ENCODE measurements at places on chromosomes 7 and 10.

GRCh38 chr7:7737674-7738073 is 19.3 kb upstream of the RPA3 start:
- no peak for DNase-seq

GRCh38 chr7:78662939-78663338 is 790.5 kb downstream of the MAGI2 start:
- no peak for DNase-seq

GRCh38 chr7:44145479-44145968 is 4.4 kb upstream of the MYL7 start:
- no peak for DNase-seq

- peak; percentile 80 for DNase-seq
Observed at GRCh38 chr10:98316661-98317060, 48.7 kb upstream of the LOXL4 start.

GRCh38 chr7:6375348-6376101 is 72.2 kb downstream of the DAGLB start:
- DNase-seq: no peak

GRCh38 chr7:11341285-11341944 is 367.7 kb downstream of the PHF14 start:
- DNase-seq: peak; percentile 16

DNA sequence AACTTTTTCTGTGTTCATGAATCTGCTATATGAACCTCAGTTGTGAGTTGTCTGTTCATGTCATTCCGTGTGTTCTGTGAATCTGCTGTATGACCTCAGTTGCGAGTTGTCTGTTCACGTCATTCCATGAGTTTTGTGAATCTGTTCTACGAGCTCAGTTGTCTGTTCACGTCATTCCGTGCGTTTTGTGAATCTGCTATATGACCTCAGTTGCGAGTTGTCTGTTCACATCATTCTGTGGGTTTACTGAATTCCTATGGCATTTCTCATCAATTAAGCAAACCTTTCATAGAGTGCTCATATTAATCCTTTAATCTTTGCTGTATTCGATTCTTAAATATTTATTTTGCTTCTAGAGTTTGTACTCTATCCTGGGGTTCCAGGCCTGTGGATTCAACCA is 150.6 kb downstream of the DIP2C start:
- no peak for DNase-seq

- DNase-seq: no peak
Observed at GRCh38 chr7:122689346-122690109, 9.4 kb downstream of the RNF133 start.

DNA sequence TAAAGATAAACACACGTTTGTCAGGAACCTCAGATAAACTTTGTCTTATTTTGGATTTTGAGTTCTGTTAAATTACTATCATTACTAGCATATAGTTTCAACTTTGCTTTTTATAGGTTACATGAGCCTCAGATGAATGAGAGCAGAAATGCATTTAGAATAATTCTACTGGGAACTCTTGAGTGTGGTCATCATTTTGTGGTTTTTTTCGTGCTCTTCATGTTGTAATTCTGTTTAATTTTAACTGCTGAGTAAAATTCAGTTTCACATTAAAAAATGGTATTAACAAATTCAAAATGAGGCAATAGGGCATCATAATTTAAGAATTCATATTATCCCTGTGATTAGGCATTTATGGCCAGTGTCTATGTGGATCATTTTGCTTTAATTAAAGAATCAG is 72.9 kb downstream of the GNAI1 start:
- DNase-seq: peak; percentile 44

DNA sequence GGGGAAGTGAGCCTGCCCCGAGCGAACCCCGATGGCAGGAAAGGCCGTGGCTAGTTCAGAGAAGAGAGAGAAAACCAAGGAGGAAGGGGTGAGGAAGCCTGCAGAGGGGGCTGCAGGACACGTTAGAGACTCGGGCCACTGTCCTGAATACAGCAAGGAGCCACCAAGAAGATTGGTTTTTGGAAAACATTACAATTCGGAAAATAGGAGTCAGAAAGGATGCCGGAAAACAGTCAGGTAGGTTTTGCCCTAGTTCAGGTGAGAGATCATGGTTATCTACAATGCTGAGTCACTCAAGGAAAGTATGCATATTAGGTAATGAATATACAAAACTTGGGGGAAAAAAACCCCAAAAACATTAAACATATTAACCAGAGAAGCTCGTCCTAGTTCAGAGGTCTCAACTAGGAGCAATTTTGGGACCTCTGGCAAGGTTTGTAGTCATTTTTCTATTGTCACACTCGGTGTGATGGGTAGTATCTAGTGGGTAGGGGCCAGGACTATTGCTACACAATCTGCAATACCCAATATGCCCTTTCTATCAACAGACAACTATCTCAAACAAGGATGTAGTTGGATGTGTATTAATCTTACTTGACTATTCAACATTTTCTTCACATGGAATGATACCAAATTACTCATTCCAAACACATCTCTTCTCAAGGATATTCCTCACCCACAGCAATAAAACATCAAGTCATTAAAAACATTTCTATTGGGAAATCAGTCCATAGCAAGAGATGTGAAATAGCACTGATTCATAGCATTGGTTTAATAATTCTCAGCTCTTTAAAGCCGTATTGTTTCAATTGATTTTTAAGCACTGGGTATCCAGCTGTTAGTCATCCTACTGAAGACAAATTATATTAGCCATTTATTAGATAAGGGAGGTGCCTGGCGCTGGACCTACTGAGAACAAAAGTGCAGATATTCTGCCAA is 74.4 kb upstream of the RSU1 start:
- DNase-seq: peak; percentile 69

- DNase-seq: no peak
Observed at GRCh38 chr7:16889305-16889704, 7.5 kb upstream of the AGR3 start.

GRCh38 chr10:62136931-62137330 is 131.7 kb downstream of the RTKN2 start:
- no peak for DNase-seq

GRCh38 chr7:45146531-45147379 is 10.8 kb upstream of the RAMP3 start:
- no peak for DNase-seq

DNA sequence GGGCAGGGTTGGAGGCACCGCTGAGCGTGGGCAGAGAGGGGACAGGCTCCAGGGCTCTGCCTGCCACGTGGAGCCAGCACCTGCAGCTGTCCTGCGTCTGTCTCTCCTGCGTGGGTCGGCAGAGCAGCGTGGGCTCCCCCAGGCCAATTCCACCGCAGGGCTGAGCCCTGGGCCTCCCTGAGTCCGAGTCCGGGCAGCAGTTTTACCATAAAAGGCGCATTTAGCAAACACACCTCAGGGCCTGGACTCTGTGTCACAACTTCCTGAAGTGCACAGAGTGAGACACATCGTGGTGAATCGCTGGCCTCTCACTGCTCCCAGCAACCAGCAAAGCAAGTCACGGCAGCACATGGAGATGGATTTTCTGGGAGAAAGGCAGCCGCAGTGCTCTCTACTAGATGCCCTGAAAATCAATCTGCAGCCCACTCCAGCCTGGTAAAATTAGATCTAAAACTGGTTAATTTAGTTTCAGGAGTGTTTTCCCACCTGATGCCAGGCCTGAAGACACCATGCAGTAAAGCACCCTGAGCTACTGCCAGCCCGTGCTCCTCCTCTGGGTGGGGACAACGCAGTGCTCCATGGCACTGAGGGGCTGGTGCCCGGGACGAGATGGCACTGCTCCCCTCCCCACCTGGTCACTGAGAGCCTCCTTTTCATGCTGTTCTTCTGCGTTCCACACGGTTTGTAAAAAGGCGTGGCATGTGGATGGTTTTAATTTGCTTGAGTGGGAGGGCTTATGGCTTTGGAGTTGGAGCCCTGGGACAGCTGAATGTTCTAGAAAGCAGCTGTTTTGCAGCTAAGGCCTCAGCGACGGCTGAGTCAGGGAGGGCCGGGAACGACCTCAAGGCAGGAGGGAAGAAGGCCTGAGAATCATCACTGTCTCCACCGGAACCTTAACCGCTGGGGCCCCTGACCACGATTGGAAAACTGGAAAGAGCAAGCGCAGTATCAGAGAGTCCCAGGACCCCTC is 336.9 kb downstream of the ADARB2 start:
- no peak for DNase-seq

- DNase-seq: no peak
Observed at GRCh38 chr10:54745436-54745835, 55.6 kb downstream of the PCDH15 start.

GRCh38 chr10:109875151-109875568 is 48.2 kb downstream of the XPNPEP1 start:
- no peak for DNase-seq

DNA sequence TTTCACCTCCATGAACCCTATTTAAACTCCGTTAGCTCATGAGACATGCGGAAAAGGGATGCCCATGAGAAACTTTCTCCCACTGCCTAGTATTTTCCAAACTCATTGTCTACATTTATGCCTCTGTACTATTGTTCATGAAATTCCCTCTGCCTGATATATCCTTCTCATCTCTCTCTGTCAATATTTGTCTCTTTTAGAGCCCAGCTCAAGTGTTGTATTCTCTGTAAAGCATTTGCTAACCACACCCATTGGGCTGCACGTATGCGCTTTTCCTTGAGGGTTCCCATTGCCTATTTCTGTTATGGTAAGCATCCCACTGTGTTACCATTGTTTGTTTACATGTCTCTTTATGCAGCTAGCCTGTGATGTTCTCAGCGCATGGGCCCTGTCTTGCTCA is 211.4 kb downstream of the MDFIC start:
- no peak for DNase-seq

DNA sequence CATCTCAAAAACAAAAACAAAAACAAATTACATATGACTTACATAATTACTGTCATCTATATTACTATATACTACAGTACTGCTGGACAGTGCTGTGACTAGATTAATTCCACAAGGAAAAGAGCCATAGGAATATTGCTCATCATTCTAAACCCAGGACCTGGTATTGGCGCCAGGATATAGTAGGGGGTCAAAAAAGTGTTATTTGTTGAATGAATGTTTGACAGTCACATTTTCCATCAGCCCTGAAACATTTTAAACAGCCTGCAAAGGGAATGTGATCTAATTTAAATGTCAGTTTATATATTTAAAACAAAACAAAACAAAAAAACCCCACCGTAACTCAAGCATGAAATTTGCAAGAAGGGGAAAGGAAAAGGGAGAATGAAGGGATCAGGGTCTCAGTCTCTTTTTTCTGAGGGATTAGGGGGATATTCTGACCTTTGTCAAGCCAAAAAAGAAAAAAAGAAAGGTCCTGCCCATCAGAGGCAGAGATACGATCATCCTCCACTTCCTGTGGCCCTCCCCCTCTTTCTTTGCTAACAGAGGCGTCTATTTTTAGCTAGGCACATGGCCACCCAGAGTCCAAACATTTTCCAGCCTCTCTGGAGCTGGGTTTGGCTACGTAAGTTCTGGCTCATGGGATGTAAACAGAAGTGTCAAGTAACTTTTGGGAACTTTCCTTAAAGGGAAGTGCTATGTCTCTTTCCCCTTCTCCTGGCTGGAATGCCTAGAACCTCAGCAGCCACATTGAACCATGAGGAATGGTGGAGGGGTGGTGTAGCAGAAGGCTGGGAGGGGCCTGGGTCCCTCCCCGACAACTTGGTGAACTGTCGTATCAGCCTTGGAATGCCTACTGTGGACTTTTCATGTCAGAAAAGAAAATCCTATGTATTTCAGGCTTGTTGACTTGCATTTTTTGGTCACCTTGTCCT is 44.6 kb upstream of the DLG5 start:
- DNase-seq: no peak

DNA sequence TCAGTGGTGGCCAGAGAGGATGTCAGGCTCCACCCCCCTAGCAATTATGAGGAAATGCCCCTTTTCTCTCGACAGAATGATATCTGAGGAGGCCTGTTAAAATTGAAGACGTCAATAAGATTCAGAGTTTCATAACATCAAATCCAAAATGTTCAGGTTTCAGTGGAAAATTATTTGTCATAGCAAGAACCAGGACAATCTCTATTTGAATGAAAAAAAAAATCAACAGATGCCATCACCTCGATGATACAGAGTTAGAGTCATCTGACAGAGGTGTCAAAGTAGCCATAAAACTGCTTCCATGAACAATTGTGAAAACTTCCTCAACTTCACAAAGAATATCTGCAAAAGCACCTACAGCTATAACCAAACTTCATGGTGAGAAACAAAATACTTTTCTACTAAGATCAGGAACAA is 7.7 kb downstream of the TMEM273 start:
- no peak for DNase-seq

GRCh38 chr7:68925241-68925640 is 673.0 kb upstream of the AUTS2 start:
- DNase-seq: no peak

GRCh38 chr7:36598054-36598674 is 126.1 kb downstream of the AOAH start:
- no peak for DNase-seq

DNA sequence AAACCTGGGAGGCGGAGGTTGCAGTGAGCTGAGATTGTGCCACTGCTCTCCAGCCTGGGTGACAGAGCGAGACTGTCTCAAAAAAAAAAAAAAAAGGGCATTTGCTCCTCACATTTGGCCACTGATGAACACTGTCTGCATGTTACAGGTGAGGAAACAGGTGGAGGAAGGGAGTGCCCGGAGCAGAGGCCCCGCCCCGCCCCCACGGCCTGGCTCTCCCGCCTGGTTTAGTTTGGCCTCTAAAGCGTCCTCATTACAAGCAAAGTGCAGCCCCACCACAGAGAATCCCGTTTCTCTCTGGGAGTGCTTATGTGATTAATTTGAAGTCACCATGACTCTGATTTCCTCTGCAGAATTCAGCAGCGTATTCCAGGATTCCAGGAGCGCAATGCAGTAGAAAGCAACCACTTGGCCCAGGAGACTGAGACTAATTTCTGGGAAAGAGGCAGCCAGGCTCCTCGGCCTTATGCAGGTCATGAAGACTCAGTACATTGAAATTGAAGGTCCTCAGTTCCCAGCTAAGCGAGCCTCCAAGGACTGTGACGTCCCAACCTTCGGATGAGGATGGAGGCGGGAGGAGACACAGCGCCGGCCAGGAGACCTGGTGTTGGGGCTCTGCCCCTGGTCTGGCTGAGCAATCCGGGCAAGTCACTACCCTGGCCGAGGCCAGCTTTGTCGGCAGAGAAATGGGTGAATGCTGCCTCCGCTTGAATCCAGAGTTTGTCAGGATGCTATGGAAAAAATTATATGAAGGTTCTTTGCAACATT is 44.7 kb downstream of the RBM17 start:
- DNase-seq: no peak

GRCh38 chr10:77550378-77550777 is 87.2 kb downstream of the KCNMA1 start:
- DNase-seq: no peak

GRCh38 chr7:11203224-11203623 is 229.6 kb downstream of the PHF14 start:
- DNase-seq: no peak
